ENCODE measurements at places on chromosomes 11 and 22.

GRCh38 chr22:36520423-36520822, 8.5 kb downstream of the EIF3D start:
- no peak for DNase-seq

DNA sequence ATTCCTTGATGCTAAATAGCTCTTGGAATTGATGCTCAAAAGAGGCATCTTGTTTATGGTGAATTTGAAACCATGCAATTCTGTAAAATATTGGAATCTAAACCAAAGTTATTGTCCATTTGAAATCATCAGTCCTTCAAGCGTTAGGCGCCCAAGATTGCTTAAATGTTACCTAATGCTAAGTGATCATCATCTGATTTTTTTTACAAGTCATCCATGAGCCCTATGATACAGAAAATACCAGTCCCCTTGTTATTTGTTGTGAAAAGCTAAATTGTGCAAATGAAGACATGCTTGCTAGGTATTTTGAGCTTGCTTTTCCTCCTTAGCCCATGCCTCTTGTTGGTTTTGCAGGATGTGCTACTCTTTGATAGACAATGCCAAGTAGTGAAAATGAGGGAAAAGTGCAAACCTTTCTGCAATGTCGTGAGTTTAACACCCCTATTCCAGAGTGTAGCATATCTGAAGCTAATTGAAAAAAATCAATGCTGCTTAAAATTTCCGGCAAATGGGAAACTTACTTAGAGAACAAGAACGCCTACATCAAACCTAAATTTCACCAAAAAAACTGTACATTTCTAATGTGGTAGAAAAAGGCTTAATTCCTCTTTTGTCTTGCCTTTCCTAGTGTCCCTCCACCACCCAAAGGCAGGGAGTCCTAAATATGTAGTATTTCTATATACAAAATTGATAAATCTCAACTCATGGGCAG, 1.9 kb downstream of the GRK3 start:
- no peak for DNase-seq

DNA sequence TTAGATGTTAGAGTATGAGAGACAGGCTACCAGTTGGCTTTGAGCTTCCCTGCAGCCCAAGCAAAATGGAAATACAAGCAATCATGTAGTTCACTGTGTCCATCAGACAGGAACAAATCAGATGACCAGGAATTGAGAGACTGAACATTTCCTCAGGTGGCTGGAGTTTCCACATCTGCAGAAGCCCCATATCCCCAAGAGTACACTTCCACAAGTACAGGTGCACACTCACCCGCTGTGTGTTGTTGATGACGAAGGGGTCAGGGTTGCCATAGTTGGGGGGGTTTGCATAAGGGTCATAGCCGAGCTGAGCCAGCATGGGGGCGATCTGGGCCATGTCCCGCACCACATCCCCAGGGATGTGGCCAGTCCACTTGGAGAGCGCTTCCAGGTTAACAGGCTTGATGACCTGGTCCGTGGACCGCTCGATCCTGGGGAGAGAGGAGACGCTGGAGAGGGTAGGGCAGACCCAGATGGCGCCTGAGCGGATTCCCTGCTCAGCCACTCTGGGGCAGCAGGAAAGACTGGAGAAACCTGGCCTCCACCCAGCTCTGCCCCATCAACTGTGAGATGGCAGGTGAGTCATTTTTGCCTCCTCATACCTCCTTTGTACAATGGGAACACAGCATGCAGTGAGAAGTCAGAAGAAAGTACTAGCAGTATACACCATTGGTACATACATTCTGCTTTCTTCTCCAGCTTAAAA, 23.9 kb upstream of the TFIP11 start:
- DNase-seq: no peak

GRCh38 chr22:24761888-24762675, 12.4 kb downstream of the PIWIL3 start:
- no peak for DNase-seq

GRCh38 chr11:2099516-2100349, 39.5 kb downstream of the IGF2 start:
- DNase-seq: peak; percentile 29

DNA sequence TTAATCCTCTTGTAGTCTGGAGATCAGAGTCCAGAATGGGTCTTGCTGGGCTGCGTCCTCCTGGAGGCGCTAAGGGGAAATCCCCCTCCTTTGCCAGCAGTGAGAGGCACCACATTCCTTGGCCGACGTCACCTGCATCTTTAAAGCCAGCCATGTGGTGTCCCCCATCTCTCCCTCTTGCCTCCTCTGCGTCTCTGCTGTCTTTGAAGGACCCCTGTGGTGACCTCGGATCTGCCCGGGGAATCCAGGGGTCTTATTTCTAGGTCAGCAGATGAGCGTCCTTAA, 27.2 kb upstream of the PARVB start:
- DNase-seq: no peak

GRCh38 chr22:36201630-36202319, at the start of gene APOL4:
Gene APOL4, minus strand, starts transcription at chr22:36201809. Its CDS starts 75 bp downstream, at chr22:36201734.
- DNase-seq: no peak

DNA sequence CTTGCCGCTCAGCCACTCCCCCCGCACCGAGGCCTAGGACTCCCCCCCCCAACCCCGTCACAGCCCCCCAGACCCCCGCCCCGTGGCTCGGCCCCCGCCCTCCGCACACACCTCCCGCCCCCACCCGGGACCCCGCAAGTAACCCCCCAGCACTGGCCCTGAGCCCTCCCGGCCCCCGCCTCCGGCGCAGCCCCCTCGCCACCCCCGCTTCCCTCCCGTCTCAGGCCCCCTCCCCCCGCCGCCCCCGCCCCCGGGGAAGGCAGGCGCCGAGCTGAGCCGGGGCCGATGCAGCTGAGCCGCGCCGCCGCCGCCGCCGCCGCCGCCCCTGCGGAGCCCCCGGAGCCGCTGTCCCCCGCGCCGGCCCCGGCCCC, 1.5 kb downstream of the SHANK3 start:
- no peak for DNase-seq

- no peak for DNase-seq
These were observed 7.7 kb upstream of the ANO3 start for GRCh38 chr11:26324270-26324669.

DNA sequence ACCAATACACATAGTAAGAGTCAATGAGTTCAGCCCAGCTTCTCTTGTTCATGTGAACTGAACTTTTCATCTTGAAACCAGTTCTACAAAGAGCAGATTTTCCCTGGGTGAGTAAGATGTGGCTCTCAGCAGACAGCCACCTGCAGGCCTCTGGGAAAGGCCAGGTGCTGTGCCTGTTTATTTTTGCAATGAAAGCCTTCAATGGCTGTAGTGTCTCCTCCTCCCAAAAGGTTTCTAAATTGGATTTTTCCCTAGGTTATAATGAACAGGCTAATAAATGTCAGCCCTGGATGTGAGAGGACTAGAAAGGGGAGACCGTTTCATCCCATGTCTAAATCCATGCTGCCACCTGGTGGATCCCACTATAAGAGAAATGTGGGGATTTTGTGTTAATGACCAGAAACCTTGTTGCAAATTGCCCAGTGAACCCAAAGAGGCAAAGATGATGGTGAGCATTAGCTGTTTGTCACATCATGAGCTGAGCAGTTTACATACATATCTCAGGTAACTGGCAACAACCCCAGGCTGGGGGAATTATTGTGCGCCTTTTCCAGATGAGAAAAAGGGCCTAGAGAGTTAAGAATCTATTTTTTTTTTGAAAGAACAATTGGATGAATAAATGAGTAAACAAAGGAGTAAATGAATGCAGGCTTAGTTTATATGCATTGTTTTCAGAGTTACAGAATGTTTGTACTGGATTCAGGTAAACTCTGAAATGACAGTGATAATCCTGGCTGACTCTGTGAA, 12.7 kb downstream of the C11orf91 start:
- DNase-seq: no peak

DNA sequence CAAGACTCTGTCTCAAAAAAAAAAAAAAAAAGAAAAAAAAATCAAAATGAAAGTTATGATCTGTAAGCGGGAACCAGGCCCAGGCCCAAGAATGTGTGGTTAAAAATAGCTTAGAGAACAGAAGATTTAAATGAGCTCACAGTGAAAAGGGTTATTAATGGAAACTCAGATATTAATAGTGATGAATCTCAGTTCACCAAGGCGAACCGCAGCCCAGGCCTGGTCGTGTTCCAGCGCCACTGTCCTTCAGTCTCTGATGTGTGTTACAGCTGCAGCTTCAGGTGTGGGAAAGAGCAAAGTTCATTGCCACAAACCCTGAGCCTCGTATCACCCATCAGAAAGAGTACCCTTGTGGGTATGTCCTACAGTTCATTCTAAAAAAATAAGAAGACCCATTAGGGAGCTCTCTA, 107.1 kb downstream of the GAB2 start:
- DNase-seq: no peak

DNA sequence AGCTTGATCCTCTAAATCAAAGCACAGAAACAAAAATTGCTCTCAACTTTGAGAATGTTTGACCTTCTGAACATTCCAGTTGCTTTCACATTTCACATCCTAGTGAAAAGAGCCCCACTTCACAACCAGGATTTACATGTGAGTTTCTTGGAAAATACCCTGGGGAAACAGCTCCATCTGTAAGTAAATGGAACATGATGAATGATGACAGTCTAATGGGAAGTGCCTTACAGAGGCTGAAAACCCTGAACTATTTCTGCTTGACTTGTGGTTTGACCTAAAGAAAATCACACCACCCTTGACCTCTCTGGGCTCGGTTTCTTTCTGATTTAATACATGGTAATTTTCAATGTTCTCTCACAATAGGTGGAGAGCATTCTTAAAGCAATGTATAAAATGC, 499.4 kb upstream of the API5 start:
- DNase-seq: no peak

DNA sequence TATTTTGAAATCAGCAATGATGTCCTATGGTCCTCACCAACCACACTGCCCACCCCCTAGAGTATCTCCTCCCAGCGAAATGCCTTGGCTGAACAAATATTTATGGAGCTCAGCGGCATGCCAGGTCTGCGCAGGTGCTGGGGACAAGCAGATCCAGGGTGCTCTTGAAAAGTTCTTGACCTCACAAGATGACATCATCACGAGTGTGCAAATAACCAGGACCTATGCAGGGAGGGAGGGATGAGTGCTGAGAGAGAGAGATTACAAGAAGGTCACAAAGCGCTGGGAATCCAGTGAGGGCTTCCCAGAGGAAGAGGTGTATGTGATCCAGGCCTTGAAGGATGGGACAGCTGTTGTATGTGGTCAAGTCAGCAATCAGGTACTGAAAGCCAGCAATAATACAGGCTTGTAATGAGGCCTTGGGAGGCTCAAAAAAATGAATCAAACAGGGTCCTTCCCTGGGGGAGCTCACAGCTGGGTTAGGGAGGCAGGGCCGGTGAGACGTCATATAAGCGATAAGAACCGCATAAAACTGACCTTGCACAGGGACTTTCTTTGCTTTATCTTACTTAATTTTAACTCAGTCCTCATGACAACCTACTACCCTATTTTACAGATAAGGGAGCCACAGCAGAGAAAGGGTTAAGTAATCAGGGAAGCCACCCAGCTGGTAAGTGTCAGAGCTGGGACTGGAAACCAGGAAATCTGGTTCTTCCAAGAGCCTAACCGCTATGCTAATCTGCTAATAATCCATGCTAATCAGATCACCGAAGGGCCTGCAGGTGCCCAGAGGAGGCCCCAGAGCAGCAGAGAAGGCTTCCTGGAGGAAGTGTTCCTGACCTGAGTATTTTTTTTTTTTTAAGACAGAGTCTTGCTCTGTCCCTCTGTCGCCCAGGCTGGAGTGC, 8.2 kb downstream of the ARRB1 start:
- DNase-seq: no peak

- DNase-seq: no peak
These were observed 1718.4 kb downstream of the LRRC4C start for GRCh38 chr11:39741066-39741465.

DNA sequence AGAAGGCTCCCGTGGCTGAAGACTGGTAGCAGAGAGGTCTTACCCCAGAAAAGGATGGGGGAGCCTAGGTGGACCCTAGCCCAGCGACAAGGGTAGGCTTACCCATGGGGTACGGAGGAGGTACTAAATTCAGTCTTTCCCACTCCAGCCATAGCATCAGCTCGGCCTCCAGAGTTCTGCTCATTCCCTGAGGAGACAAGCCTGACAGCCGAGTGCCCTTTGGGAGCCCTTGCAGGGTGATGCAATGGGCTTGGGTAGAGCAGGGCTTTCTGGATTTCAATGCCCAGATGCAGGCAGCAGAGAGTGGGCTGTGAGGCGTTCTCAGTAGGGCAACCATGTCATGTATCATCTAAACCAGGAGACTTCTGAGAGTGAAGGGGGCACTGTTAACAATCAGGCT, 124.7 kb downstream of the MICAL2 start:
- DNase-seq: no peak

DNA sequence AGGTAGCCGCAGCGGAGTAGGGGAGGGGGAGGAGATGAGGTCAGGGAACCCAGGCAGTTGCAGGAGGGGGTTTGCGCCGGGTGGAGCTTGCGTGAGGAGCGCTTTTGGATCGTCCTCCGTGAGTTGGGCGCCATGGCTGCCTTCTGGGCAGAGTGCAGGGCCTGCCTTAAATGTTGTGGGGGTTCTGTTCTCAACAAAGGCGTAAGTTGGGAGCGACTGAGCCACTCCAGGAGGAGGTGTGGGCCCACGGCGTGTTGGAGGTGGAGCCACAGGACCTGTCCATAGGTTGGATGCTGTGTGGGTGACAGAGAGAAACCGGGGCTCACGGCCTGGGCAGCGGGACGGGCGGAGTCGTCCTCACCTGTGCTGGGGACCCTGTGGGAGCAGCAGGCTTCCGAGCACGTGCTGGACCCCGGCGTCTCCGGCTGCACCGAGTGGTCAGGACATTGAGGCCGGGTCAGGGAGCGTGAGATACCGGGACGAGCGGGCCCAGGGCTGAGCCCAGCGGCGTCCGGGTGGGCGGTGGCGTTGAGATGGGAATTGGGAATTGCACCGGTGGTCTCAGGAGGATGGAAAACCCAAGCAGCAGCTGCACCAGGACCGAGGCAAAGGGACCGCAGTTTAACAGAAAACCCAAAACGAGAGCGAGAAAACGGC, 977 bp upstream of the PGGHG start:
- peak; percentile 69 for DNase-seq

GRCh38 chr11:12914400-12914912, 94.7 kb upstream of the RASSF10 start:
- DNase-seq: no peak

- no peak for DNase-seq
These were observed 10.3 kb downstream of the LDLRAD3 start for GRCh38 chr11:35954205-35954604.

DNA sequence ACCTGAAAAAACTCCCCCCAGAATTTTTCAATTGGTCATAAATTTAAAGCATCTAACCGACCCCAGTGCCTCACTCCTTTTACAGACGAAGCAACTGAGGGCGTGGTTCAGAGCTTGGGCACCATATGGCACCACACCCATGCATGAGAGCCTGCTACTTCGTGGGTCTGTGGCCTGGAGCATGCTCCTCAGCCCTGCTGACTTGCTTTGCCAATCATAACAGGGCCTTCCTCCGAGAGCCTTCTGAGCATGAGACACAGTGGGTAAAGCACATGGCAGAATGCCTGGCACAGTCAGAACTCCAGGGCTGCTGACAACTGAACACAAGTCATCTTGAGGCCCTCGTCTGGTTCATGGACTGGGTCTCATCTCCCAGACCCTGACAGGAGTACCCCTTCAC, 33.3 kb downstream of the HIRA start:
- no peak for DNase-seq

DNA sequence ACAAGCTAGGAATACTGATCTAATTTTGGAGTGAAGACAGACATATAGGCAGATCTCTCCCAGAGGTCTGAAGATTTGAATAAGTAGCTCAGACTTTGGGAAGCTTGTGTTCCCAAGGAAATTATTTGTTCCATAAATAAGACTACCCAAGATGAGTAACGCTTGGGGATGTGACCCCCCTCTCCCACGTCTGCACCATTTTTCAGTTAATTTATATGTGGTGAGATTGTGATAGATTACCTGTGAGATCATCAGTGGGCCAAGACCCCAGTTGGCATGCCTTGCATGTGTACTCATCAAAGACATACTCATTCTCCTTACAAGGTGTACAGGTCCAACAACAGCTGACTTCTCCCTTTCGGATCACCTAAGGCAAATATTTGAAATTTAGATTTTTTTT, 252.8 kb upstream of the CTSC start:
- DNase-seq: no peak

Measured in activated T-cell treated with anti-CD3 and anti-CD28 coated beads, Interleukin-2, amount 50 U/mL, for 24 hours (primary cell).